ENCODE measurements at places on chromosomes 5 and 9.

GRCh38 chr5:8340739-8341344, 471.9 kb downstream of the MTRR start:
- DNase-seq, result peak; percentile 2

DNA sequence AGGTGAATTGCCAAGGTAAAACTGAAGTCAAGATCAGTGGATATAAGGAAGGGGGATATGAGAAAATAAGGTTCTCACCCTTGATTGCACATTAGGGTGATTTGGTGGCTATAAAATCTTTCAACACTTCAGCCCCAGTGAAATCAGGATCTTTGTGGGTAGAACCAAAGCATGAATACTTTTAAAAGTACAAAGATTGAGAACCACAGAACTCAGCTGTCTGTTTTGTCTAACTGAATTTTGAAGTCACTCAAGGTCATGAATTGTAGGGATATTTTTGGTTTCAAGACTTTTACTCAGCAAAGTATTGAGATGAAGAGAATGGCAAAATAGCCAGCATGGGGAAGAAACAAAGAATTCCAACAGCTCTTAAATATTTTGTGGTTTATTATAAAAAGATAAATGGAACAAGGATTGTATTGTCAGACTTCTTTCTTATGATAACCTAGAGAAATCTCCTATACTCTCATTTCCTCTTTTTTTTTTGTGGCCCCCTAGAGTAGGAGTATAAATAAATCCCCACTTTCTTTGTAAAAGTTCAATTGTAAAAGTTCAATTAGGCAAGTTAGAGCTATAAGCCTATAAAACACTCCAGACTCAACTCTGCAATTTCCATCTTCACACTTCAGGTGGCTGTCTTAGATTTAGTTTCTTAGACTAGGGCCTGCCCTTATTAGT, 272.9 kb downstream of the PDE4D start:
- no peak for DNase-seq

DNA sequence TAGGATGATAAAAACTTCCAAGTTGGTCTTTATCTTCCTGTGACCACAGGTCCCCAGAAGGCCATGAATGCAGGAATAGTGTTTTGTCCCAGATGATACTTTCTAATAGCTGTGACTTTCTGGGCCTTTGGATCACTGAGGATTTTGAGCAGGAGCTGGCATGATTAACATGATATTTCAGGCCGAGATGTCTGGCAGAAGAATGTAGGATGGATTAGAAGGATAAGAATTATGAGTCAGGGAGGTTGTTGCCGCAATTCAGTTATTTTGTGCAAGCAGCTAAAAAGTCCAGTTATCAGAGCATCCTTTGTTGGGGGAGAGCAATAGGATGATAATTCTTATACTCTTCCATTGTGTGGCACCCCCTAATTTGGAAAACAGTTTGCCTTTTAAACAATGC, 189.7 kb downstream of the PSAT1 start:
- DNase-seq, result no peak

DNA sequence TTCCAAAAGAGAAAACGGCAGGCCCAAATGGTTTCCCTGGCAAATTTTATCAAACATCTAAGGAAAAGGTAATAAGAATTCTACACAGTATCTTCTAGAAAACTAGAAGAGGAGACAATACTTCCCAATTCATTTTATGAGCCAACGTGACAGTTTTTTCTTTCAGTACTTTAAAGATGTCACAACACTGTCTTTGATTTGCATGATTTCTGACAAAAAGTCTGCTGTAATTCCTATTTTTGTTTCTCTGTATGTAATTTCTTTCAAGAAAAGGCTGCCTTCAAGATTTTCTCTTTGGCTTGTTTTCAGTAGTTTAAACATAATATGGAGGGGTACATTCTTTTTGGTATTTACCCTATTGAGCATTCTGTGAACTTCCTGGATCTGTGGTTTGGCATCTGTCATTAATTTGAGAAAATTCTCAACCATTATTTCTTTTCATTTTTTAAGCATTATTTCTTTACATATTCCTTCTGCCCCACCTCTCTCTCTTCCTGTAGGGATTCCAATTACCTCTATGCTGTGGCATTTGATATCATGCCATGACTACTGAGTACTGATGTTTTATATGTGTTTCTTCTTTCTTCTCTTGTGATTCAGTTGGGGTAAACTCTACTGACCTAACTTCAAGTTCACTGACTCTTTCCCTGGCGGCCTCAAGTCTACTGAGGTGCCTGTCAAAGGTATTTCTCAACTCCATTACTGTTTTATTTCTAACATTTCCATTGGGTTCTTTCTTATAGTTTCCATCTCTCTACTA, 32.2 kb downstream of the ANKS6 start:
- DNase-seq, result peak; percentile 53

DNA sequence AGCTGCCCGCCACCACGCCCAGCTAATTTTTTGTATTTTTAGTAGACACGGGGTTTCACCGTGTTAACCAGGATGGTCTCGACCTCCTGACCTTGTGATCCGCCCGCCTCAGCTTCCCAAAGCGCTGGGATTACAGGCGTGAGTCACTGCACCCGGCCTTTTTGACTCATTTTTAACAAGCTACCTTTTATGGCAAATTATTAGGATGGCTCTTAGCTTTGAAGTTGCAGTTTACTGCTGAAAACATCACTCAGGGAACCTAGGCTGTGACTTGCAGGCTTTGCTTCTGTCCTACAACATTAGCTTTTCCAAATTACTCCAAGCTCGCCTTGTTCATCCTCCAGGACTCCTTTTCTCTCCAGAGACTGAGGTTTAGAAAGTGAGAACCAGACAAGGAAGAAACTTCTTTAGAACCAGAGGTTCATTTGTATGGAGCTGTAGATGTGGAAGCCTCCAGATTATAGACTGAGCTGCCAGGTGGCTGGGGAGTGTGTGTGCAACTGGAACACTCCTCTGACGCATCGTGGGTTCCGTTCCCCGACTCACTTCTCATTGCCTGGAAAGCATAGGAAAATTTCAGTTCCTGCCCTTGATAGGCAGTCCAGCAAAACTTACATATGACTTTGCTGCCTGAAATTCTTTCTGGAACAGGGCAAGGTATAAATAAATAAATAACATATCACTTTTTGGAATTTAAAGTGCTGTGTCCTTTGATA, 23.8 kb upstream of the SPTAN1 start:
- DNase-seq, result no peak

DNA sequence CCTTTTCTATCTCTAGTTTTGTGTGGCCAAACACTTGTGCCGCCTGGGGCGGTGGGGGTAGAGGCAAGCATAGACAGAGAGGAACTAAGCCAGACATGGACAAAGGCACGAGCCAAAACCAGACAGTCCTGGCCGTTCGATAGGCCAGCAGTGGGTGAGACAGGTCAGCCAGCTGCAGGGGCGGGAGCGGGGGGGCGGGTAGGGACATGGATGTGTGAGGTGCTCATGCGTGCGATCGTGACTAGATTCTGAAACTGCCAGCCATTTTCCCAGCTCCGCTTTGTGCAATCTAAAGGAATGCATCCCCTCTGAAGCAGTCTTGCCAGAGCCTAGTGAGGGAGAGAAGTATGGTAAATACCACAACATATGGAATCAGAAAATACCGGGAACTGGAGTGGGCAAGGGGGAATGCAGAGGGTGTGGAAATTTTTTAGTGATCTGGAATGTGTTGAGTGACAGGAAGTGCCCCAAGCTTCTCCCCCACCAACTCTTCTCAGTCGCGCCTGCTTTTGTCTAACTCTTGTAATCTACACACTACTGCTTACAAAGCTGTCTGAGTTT, 111.9 kb downstream of the NR6A1 start:
- DNase-seq, result peak; percentile 42

DNA sequence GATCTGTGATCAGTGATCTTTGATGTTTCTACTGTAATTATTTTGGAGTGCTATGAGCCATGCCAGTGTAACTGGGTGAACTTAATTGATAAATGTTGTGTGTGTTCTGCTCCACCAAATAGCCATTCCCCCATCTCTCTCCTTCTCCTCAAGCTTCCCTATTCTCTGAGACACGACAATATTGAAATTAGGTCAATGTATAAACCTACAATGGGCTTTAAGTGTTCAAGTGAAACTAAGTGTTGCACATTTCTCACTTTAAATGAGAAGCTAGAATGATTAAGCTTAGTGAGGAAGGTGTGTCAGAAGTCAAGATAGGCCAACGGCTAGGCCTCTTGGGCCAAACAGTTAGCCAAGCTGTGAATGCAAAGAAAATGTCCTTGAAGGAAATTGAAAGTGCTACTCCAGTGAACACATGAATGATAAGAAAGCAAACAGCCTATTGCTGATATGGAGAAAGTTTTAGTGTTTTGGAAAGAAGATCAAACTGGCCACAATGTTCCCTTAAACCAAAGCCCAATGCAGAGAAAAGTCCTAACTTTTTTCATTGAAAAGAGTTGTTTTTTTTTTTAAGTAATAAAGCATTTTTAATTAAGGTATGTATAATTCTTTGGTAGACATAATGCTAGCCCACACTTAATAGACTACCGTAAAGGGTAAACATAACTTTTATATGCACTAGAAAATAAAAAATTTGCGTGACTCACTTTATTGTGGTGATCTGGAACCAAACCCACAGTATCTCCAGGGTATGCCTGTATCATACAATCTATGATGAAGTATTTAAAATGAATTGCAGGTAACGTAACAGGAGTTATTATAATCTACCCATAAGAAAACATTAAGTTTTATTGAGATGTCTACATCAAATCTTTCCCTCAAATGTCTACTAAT, 42.5 kb upstream of the ALDH1A1 start:
- DNase-seq, result no peak

DNA sequence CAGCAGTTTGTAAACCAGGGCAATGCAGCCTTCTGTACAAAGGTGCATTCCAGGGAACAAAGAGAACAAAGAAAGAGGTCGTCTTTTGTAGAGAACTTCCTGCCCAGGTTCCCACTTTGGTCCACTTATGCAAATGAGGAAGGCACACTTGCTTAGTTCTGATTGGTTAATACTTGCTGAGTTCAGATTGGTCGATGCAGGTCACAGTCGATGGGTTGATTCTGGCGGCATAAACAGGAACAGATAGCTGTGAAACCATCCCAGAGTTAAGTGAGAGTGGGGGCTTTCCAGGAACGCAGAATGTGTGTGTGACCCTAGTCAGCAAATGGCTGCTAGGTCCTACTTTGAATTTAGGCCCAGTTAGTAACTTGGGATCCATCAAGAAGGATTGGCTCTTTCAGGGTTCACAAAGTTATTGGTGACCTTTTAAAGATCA, 1.8 kb upstream of the ADAMTS13 start:
- peak; percentile 10 for DNase-seq
